ENCODE measurements at places on chromosomes 12 and 14. TPM values are rescaled to one million over a fixed set of nuclear protein-coding genes. Genes with fewer than 3 reads are reported as not detected.

The EIF2B2 gene
- 50.6 TPM for total RNA-seq

The GABARAPL1 gene
- 5.4 TPM for total RNA-seq

The PLD4 gene
- total RNA-seq = 0.20 TPM

The GNS gene
- total RNA-seq = 33.4 TPM

The TTC6 gene
- total RNA-seq = not detected

The CCDC196 gene
- not detected for total RNA-seq

The KRT6C gene
- total RNA-seq = not detected

The ERG28 gene
- total RNA-seq = 20.2 TPM

The GALNT16 gene
- total RNA-seq = 0.02 TPM

The TMEM119 gene
- 0.96 TPM for total RNA-seq

The TMEM229B gene
- total RNA-seq = 23.3 TPM

The SSPN gene
- not detected for total RNA-seq

The FLRT2 gene
- not detected for total RNA-seq

The BBS10 gene
- total RNA-seq = 4.5 TPM

The POTEG gene
- not detected for total RNA-seq

The ADAM20 gene
- total RNA-seq = 0.56 TPM

The PRPF40B gene
- total RNA-seq = 11.2 TPM

The CLEC9A gene
- not detected for total RNA-seq

The PLEKHG3 gene
- total RNA-seq = 53.8 TPM

The CLEC14A gene
- total RNA-seq = not detected

The TAS2R13 gene
- 2.8 TPM for total RNA-seq

The SMCO3 gene
- total RNA-seq = not detected

The STXBP6 gene
- not detected for total RNA-seq

The MYH6 gene
- total RNA-seq = 0.56 TPM

The DTX1 gene
- 0.66 TPM for total RNA-seq

The HAL gene
- 1.5 TPM for total RNA-seq

The KIF5A gene
- total RNA-seq = 2.2 TPM

The SCN8A gene
- 0.41 TPM for total RNA-seq

The AGAP2 gene
- total RNA-seq = 70.2 TPM

The KLRC4 gene
- total RNA-seq = not detected

The FAM186B gene
- total RNA-seq = 0.29 TPM

The DLGAP5 gene
- total RNA-seq = 42.2 TPM

The FOXN4 gene
- not detected for total RNA-seq

The OR6C2 gene
- total RNA-seq = not detected

The SLC41A2 gene
- total RNA-seq = 22.3 TPM

The KLHL33 gene
- total RNA-seq = not detected

The DCD gene
- not detected for total RNA-seq

The GPR68 gene
- total RNA-seq = 43.8 TPM

The FZD10 gene
- total RNA-seq = not detected

The CLEC12A gene
- 1.7 TPM for total RNA-seq

The PLXNC1 gene
- 38.7 TPM for total RNA-seq

The OR4M1 gene
- total RNA-seq = not detected

The TCTN2 gene
- total RNA-seq = 2.0 TPM

The SPIC gene
- total RNA-seq = not detected

The BCL11B gene
- total RNA-seq = 95.8 TPM

The GPR162 gene
- total RNA-seq = 0.17 TPM

The IFI27 gene
- 132 TPM for total RNA-seq

The CLEC2A gene
- total RNA-seq = not detected

The ARHGDIB gene
- total RNA-seq = 1,194 TPM

The RERGL gene
- not detected for total RNA-seq

The RAPGEF3 gene
- total RNA-seq = 0.56 TPM

The KRT75 gene
- total RNA-seq = not detected

The NDUFA12 gene
- total RNA-seq = 130 TPM

The DLK1 gene
- not detected for total RNA-seq

The FAIM2 gene
- 0.83 TPM for total RNA-seq

The DPPA3 gene
- total RNA-seq = not detected
